ENCODE measurements at places on chromosomes 6 and 20.

DNA sequence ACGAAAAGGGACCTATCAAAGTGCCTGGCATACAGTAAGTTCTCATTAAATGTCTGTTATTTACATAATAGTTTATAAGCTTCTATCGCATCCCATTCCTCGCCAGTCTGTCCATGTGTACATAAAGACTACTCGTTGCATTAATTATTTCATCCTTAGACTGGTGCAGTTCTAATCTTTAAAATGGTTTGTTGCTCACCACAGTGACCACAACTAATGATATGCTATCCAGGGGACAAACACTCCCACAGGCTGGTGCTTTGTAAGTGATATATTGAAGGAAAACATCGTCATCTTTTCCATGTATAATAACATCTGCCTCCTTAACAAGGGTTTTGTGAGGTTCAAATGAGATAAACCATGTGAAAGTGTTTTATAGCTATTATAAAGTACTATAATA, 39.0 kb upstream of the HBS1L start:
- no peak for DNase-seq

- no peak for DNase-seq
Observed at GRCh38 chr6:47160702-47161101, 118.6 kb upstream of the ADGRF1 start.

GRCh38 chr6:74749211-74750147, 456.4 kb downstream of the COL12A1 start:
- no peak for DNase-seq

GRCh38 chr6:2157441-2158127, 87.8 kb downstream of the GMDS start:
- peak; percentile 15 for DNase-seq

- peak; percentile 27 for DNase-seq
Observed at GRCh38 chr6:25022140-25022553, 86.4 kb upstream of the RIPOR2 start.

DNA sequence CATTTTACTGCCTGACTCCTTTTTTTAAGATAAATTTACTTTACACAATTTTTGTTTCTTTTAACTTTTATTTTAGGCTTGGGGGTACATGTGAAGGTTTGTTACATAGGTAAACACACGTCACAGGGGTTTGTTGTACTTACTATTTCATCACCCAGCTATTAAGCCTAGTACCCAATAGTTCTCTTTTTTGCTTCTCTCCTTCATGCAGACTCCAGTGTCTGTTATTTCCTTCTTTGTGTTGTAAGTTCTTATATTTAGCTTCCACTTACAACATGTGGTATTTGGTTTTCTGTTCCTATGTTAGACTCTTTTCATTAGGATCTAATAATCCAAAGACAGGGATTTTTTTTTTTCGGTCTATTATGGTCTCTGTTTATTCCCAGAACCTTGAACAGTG, 83.5 kb upstream of the CCN6 start:
- peak; percentile 55 for DNase-seq

- no peak for DNase-seq
Observed at GRCh38 chr20:41387444-41387851, 20.8 kb upstream of the EMILIN3 start.

GRCh38 chr6:106165885-106166485, 79.8 kb downstream of the PRDM1 start:
- no peak for DNase-seq

- no peak for DNase-seq
Observed at GRCh38 chr6:157579467-157580031, 198.6 kb downstream of the ZDHHC14 start.

DNA sequence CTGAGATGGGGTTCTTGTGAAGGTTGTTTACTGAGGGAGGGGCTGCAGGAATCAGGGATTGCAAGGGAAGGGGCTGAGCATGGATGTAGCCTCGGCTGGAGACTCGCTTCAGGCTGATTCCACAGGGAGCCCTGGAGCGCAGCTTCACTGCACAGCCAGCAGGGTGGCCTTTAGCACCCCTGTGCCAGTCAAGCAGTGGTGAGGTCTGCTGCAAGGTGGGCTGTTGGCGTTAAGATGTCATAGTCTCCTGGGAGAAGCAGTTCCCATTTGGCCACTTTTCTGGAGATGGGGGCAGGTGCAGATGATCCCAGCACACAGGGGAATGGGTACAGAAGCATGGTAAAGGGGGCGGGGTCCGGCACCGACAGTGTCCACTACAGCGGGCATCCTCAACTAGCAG, 126.3 kb downstream of the TOX2 start:
- no peak for DNase-seq

GRCh38 chr6:157861814-157862213, 38.8 kb downstream of the SNX9 start:
- DNase-seq, result peak; percentile 13

GRCh38 chr20:46905364-46906125, 10.9 kb downstream of the EYA2 start:
- no peak for DNase-seq

GRCh38 chr20:33694639-33695012, 8.4 kb upstream of the E2F1 start:
- no peak for DNase-seq

GRCh38 chr6:125863023-125863422, 72.3 kb downstream of the NCOA7 start:
- DNase-seq, result no peak

GRCh38 chr6:141925001-141925400, 207.7 kb upstream of the GJE1 start:
- DNase-seq, result no peak

- DNase-seq, result peak; percentile 82
Observed at GRCh38 chr6:47168180-47168579, 126.0 kb upstream of the ADGRF1 start.

All from inflammatory macrophage (primary cell).